ENCODE measurements at places on chromosomes 12 and 14.
A peak's percentile ranks its signal among the peaks of the same experiment; 100 is the strongest.

DNA sequence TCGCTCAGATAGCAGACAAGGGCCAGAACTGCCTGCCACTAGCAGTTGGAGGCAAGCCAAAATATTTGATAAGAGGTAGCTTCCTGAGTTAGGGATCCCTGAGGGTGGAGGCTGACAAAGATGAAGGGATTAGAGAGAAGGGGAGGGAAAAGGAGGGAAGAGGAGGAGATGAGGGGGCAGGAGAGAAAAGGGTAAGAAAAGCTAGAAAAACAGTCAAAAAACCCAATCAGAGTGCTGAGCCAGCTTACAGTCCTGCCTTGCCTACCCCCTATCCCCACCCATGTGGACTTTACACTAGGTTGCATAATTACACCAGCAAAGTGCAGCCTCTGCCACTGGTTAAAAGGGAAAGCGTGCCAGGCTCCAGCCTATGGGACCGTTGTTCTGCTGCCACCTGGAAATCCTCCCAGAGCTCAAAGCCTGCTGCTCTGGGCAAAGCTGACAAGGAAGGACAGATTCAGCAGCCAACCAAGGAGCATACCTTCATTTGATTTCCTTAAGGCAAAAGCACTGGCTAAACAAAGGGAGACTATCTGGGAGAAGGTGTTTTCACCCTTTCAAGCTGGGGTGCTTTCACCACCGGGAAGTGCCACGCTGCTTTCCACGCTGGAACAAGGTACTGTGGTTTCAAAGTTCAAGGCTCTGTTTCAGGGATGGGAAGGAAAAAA is 3.8 kb upstream of the NUMB start:
- peak; percentile 74 for DNase-seq

- no peak for DNase-seq
Measured at GRCh38 chr12:2118061-2118460, 65.3 kb downstream of the CACNA1C start.

GRCh38 chr12:28507033-28507432 is 316.8 kb downstream of the CCDC91 start:
- no peak for DNase-seq

- DNase-seq, result no peak
Measured at GRCh38 chr12:99136516-99136915, 491.4 kb downstream of the APAF1 start.

GRCh38 chr14:99563749-99564129 is 40.3 kb downstream of the CCDC85C start:
- DNase-seq, result peak; percentile 74

GRCh38 chr12:104828015-104828414 is 130.1 kb downstream of the SLC41A2 start:
- peak; percentile 80 for DNase-seq
